ENCODE measurements at places on chromosomes 6 and 20. TPM values are rescaled to one million over a fixed set of nuclear protein-coding genes. Genes with fewer than 3 reads are reported as not detected.

The AIF1 gene
- total RNA-seq, result 37.8 TPM

DNA sequence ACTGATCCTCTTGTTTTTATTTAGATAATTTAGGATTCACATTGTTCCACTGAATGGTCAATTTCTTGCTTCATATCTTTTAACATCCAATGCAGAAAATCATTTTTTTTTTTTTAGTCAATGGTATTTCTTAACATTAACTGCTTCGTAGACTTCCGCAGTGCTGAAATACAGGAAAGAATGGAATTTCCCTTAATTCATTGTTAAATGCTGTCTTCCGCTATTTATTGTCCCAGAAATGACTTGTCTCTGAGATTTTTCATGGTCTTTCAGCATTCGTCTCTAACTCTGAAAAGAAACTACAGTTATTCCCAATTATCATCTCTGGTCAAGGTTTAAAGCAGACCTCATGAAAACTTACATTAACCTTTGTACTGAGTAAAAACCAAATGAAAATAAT, 1029.1 kb upstream of the MANEA start:
- no peak for DNase-seq

The RPL10A gene
- 1,325 TPM for total RNA-seq

DNA sequence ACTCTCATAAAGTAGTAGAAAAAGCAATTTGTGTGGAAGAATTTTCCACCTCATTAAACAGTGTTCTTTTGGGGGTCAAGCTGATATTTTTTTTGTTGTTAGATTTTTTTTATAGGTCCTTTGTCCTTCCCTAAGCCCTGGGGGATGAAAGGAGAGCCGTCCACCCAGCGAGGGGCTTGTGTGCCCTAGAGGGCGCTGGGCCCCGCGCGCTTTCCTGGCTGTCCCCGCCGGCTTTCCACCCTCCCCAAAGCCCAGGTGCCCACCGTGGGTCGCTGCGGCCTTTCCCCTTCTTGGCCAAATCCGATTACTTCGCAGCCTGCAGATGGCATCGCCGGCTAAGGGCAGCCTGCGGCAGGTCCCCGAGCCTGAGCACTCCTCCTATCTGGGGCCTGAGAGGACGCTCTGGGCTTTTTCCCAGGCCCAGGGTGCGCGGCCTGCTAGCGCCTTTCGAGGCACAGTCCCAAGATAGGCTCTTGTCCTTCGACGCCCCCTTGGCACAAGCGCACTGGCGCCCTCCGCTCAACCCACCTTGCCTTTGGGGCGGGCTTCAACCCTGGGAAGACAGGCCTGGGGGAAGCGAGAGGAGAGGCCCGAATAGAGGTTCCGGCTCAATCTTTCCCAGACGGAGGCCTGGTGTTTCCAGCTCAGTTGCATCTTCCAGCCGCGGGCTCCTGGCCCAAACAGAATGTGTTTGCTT, 33.6 kb downstream of the TFAP2A start:
- no peak for DNase-seq

GRCh38 chr6:170445487-170445886, 107.6 kb downstream of the PSMB1 start:
- DNase-seq, result no peak

The MATN4 gene
- total RNA-seq, result not detected

- DNase-seq, result no peak
These were observed 75.2 kb upstream of the ADGRF1 start for GRCh38 chr6:47117314-47117713.
